ENCODE measurements at places on chromosomes 5 and 9.

- DNase-seq, result no peak
Observed at GRCh38 chr9:137355761-137356365, 53.8 kb upstream of the NRARP start.

DNA sequence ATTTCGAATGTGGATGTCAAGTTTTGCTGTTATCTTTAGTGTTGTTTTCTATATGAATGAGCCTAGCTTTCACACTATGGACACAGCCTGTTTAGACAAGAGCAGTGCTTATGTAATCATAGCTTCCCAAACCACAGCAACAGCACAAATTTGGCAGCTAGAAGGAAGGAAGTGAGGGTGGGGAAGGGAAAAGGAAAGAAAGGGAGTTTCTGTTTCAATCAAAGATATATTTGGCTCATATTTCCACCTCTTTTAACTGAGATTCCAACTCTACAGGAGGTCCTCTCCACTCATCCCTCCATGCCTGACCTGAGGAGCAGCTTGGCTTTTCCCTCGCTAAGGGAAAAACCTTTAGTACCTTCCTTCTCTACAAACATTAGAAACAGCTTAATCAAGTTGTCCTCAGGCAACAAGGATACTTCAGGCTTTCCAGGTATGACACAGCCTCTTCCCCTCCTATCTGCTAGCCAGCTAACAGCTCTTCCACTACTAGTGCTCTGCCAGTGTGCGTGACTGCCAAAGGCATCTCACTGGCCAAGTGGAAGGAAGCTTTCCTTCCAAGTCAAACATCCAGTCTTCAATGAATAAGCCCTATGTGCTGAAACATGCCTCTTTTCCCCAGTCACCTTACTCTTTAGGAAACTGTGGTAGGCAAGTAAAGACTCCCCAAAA is 268.6 kb upstream of the PTGER4 start:
- no peak for DNase-seq

GRCh38 chr9:124285903-124286291 is 28.1 kb downstream of the NEK6 start:
- DNase-seq, result peak; percentile 26

- DNase-seq, result no peak
Observed at GRCh38 chr9:74771262-74771585, 116.5 kb downstream of the TRPM6 start.

- no peak for DNase-seq
Observed at GRCh38 chr5:122999947-123000563, 36.5 kb downstream of the PPIC start.

Measured in activated T-helper 9 cell treated with anti-CD3 and anti-CD28 coated beads, Interleukin-2, amount 50 U/mL, for 16 hours (primary cell).